ENCODE measurements at places on chromosomes 2 and 18. TPM values are rescaled to one million over a fixed set of nuclear protein-coding genes. Genes with fewer than 3 reads are reported as not detected.
A peak's percentile ranks its signal among the peaks of the same experiment; 100 is the strongest.

GRCh38 chr18:57352761-57353136 is 392 bp downstream of the ST8SIA3 start:
- no peak overlapping the region for H3K4me3 ChIP-seq
- no peak for DNase-seq
- no peaks in the 10 kb centered on the region for H3K36me3 ChIP-seq
- H3K27ac ChIP-seq = no peak overlapping the region

DNA sequence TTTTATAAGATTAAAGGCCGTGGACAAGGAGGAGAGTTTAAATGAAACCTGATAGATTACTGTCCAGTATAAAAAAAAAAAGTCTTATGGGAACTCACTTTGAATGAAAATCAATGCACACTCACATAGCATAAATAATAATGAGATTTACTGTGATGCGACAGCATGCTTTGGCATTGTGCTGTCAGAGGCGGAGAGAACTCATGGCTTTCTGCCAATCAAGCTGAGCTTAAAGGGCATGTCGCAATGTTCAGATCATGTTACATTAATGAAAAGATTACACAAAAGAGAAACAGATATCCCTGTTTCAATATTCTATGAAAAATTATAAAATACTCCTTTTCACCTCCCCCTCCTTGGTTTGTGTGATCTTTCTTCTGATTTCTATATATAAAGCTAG is 310.8 kb downstream of the ERBB4 start:
- no peak overlapping the region for H3K4me3 ChIP-seq
- no peak for DNase-seq
- H3K27me3 ChIP-seq = no peaks in the 10 kb centered on the region

DNA sequence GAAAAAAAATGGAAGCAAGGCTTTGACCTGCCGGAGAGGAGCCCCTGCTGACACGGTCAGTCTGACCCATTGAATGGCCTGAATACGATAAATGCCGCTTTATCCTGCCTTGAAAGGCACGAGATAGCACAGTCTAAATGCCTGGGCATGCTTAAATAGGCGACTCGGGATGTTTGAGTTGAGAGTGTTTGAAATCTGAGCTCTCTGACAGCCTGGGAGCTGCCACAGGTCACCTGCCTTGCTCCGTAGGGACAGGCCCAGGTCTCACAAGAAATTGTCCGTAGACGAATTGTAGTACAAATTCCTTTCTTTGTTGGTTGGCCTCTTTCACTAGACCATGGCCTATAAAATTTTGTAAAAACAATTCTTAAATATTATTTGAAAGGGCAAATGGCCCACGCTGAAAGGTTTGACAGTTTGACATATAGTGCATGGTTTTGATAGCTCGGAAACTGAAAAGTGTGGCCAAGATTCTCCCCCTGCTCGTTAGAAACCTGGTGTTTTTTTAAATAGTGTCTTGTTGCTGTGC is 72.8 kb downstream of the MEIS1 start:
- no peak overlapping the region for H3K4me3 ChIP-seq
- H3K36me3 ChIP-seq = no peaks in the 10 kb centered on the region
- no peak overlapping the region for H3K27ac ChIP-seq
- DNase-seq = no peak
- H3K4me1 ChIP-seq = no peaks in the 10 kb centered on the region

DNA sequence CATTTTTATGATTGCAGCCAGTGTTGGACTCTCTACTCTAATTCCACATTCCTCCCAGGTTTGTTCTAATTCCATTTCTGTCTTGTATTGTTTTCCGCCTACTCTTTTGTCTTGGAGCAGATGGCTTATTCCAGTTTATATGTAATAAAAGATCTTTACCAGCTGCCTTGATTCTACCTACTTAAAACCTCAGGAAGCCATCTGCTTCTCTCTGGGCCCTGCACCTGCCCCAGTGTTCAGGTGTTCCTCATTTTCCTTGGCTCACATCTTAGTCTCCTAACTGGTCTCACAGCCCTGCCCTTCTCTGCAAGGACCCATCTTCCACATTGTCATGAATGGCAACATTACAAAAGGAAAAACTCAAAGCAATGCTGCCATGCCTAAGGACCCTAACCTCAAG is 21.0 kb upstream of the IL37 start:
- no peaks in the 10 kb centered on the region for H3K27me3 ChIP-seq
- no peaks in the 10 kb centered on the region for H3K36me3 ChIP-seq
- no peak overlapping the region for H3K4me3 ChIP-seq
- H3K4me1 ChIP-seq = peaks cover 5% of the 10 kb centered on the region
- no peak for DNase-seq

GRCh38 chr2:224657349-224657748 is 58.8 kb downstream of the CCDC195 start:
- H3K4me3 ChIP-seq = no peak overlapping the region
- no peaks in the 10 kb centered on the region for H3K27me3 ChIP-seq
- H3K4me1 ChIP-seq = no peaks in the 10 kb centered on the region
- H3K36me3 ChIP-seq = no peaks in the 10 kb centered on the region
- no peak for DNase-seq

Gene ANKRD30B
- total RNA-seq = 0.32 TPM

- DNase-seq = no peak
- peak overlapping the region; percentile 86 for H3K4me3 ChIP-seq
- no peaks in the 10 kb centered on the region for H3K4me1 ChIP-seq
- peak overlapping the region; percentile 93 for H3K27ac ChIP-seq
Observed at GRCh38 chr2:207770602-207771404, 1.1 kb upstream of the FZD5 start.

GRCh38 chr2:8448824-8449556 is 232.9 kb upstream of the ID2 start:
- DNase-seq = no peak
- no peaks in the 10 kb centered on the region for H3K4me1 ChIP-seq
- no peaks in the 10 kb centered on the region for H3K36me3 ChIP-seq
- H3K27me3 ChIP-seq = no peaks in the 10 kb centered on the region

Gene ALK
- total RNA-seq = 0.19 TPM

GRCh38 chr18:36476433-36476832 is 178.9 kb downstream of the FHOD3 start:
- H3K27me3 ChIP-seq = no peaks in the 10 kb centered on the region
- H3K4me1 ChIP-seq = no peaks in the 10 kb centered on the region
- H3K36me3 ChIP-seq = no peaks in the 10 kb centered on the region
- DNase-seq = no peak
- no peak overlapping the region for H3K27ac ChIP-seq
- H3K4me3 ChIP-seq = no peak overlapping the region

DNA sequence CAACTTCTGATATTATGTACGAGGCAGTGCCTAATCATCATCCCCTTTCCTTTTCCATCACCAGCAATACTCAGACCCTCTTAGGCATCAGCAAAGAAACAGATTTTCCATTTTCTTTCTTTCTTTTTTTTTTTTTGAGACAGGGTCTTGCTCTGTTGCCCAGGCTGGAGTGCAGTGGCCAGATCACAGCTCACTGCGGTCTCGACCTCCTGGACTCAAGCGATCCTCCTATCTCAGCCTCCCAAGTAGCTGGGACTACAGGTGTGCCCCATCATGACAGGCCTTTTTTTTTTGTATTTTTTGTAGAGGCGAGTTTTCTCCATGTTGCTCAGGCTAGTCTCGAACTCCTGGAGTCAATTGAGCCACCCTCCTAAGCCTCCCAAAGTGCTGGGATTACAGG is 5.9 kb upstream of the OLA1 start:
- H3K4me1 ChIP-seq = no peaks in the 10 kb centered on the region
- H3K27ac ChIP-seq = no peak overlapping the region
- no peaks in the 10 kb centered on the region for H3K27me3 ChIP-seq
- no peaks in the 10 kb centered on the region for H3K36me3 ChIP-seq
